Heart left ventricle (tissue), 16 donors: ENCODE measurements at places on chromosomes 2 and 18.
A peak's percentile ranks its signal among the peaks of the same experiment; 100 is the strongest.

DNA sequence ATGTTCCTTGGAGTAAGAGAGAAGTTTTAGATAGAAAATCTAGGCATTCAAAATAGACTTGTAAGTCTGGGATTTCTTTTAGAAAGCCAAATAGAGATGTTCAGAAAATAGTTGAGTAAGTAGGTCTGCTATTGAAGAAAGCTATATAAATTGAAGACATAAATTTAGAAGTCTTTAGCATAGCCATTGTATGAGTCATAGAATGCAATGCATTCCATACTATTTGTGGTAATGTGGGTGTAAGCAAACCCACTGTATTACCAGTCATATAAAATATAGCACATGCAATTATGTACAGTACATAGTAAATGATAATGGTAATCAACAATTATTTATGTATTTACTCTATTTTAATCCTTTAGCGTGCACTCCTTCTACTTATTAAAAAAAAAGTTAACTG is 14.1 kb downstream of the MC4R start:
- no peak for DNase-seq

- peak; percentile 80 for DNase-seq
Observed at GRCh38 chr2:64654063-64654811, 524 bp upstream of the SERTAD2 start.

DNA sequence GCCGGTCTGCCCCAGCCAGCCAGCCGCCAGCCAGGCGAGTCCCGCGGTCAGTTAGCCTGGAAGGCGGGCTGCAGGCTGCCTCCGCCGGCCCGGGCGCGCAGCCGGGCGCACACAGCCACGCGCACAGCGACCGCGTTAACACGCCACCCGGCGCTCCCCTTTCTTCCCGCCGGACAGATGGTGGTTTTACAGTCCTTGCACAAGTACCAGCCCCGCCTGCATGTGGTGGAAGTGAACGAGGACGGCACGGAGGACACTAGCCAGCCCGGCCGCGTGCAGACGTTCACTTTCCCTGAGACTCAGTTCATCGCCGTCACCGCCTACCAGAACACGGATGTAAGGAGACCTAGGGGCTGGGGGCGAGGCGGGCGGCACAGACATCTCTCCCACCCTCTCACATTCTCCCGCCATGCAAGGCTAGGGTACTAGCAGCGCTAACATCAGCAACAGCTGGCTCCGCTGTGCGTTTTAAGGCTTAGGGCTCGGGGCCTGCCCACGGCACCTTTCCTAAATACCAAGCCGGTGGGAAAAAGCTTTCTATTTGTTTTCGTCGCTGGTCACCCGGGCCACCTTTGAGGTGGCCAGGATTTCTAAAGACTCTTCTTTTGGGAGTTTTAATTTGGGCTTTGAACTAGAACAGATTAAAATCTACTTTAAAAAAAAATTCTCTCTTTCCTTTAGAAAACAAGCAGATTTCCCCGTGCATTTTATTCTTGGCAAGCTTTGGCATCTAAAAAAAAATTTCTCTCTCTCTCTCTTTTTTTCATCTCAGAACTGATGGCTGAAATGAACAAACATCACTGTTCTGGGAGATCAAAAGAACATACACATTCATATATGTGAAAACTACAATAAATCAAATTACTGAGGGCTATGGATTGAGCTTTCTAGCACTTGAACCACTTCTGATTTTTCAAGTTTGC is 2.9 kb downstream of the TBR1 start:
- DNase-seq, result no peak

- DNase-seq, result no peak
Observed at GRCh38 chr18:58806826-58807714, 57.6 kb upstream of the ZNF532 start.

- no peak for DNase-seq
Observed at GRCh38 chr2:25039126-25039525, 2.8 kb upstream of the EFR3B start.

DNA sequence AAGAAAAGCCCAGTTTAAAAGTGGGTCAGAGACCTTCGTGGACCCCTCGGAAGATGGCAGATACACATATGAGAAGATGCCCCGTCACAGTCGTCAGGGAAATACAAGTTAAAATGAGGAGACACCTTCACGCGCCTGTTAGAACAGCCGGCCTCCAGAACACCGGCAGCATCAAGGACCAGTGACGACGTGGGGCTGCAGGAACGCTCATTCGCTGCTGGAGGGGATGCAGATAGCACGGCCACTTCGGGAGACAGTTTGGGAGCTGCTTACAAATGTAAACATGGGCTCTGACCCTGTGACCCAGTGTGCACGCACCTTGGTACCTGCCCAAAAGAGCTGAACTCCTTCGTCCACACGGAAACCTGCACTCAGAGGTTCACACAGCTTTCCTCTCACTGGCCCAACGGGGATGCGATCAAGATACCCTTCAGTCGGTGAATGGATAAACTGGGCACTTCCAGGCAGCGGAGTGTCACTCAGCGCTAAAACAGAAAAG is 83.7 kb upstream of the CTDP1 start:
- peak; percentile 14 for DNase-seq

DNA sequence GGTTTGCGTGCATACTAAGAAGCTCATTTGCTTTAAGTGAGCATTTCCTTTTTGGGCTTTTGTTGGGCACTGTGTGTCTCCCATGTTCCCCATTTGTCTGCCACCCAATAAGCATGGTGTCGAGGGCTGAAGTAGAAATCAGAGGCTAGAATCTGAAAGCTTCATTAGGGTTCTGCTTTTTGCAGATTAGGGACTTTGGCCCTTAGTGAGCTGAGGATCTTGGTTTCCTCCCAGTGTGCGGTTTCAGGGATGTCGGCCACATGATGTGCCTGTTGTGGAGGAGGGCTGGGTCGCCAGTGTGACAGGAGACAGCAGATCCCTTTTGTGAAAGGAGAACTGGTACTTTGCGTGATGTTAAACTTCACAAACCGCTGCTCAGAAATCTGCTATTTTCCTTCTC is 41.1 kb downstream of the PLEKHB2 start:
- no peak for DNase-seq

GRCh38 chr18:37871561-37871960 is 306.0 kb upstream of the CELF4 start:
- no peak for DNase-seq

- no peak for DNase-seq
Observed at GRCh38 chr2:126413079-126413478, 242.9 kb upstream of the GYPC start.

DNA sequence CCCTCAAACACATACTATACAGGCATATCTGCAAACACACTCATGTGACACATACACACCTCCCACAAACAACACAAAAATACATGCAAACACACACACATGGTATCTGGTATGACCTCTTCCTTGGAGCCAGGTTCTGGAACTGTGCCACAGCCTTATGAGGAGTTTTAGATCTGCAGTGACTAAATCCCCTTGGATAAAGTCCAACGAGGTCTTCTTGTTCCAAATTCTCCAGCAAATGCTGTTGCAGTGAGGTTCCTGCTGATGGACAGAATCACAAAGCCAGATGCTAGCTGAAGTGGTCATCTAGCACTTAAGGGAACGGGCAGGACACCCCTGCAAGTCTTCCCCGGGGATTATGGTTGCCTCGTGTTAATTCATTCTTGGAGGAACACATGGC is 54.5 kb upstream of the DAPL1 start:
- DNase-seq, result peak; percentile 45

DNA sequence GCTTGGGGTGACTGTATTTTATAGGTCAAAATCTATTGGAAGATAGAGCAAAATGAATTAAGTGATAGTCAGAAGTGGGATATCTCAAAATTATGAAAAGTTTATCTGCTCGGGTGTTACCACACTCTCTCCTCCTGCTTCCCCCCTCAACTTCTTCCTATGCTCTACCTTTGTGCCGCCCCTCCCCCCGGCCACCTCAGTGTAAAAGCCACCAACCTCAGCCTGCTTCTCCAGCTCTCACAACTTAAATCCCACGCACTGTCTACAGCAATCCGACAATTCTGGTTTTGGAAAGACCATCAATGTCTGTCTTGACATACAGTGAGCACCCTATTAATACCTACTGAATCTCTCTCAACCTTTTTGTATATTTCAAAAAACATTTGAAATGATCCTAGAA is 164.6 kb downstream of the DCC start:
- DNase-seq, result no peak

GRCh38 chr2:20611844-20612356 is 39.0 kb downstream of the HS1BP3 start:
- no peak for DNase-seq

- DNase-seq, result no peak
Observed at GRCh38 chr2:60554646-60555065, 1.2 kb upstream of the BCL11A start.

GRCh38 chr2:209582281-209582680 is 158.4 kb downstream of the MAP2 start:
- no peak for DNase-seq

DNA sequence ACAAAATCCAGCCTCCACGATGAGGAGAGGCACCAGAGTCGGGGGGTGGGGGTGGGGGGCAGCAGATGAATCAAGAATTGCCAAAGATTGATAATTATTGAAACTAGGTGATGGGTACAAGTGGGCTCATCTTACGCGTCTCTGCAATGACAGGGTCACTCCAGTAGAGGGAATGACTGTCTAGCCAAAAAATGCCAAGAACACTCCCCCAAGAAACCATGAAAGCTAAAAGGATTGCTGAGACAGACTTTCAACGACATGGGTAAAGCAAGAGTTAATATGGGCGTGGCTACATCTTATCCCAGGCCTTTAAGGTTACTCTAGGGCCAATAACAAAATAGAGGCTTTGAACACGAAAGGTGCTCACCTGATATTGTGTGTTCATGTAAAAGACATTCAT is 86.5 kb downstream of the STK39 start:
- no peak for DNase-seq
